ENCODE measurements at places on chromosomes 1 and 21.

DNA sequence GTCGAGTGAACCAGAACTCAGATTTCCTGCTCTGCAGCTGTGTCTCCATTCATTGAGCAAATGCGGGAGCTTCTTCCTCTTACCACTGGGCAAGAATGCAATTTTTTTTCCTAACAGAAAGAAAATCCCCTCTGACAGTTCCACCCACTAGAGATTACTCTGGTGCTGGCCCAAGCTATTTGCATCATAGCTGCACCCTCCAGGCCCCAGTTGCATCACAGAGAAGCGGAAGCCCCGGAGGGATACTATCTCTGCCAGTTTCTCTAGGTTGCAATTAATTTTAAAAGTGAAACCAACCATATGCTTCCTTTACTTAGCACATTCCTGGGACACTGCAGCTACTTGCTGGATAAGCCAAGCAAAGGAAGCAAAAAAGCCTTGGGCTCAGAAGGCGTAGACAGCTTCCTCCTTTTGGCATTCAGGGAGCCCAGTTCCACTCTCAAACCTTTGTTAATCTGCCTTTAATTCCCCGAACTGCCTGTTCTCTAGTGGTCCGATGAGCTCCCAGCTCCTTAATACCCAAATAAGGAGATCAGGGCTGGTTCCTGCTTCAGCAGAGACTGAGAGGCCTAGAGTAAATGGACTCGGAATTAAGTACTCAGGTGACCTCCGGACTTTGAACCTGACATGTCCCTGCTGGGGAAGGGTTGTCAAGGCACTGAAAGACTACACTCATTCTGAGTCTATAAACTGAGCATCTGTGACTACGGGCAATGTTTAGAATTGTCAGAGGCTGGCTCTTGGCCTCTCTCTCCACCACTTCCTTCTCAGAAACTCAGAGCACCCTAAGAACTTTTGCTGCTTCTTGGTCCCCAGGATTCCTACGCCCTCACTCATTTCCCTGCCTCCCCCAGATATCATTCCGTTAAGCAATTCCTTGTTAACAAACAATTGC is 72.5 kb upstream of the TNFSF18 start:
- DNase-seq = no peak

GRCh38 chr1:61496501-61496900 is 228.4 kb downstream of the TM2D1 start:
- DNase-seq = no peak

DNA sequence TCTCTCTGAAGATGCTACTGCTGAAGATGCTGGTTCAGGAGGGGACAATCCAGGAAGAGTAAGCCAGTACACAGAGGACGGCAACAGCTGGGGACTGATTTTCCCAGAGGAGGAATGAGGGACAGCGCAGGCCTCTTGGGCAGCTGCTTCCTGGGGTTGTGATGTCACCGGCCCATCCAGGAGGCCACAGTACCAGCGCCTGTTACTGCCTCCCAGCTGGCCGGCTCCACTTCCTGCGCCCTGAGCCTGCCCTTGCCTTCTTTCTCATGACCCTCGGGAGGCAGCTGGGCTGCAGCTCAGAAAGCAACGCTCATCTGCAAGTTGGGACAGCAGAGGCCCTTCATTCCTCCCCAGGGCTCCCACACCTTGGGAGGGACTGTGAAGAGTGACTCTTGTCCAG is 21.9 kb upstream of the ID3 start:
- DNase-seq = peak; percentile 77

DNA sequence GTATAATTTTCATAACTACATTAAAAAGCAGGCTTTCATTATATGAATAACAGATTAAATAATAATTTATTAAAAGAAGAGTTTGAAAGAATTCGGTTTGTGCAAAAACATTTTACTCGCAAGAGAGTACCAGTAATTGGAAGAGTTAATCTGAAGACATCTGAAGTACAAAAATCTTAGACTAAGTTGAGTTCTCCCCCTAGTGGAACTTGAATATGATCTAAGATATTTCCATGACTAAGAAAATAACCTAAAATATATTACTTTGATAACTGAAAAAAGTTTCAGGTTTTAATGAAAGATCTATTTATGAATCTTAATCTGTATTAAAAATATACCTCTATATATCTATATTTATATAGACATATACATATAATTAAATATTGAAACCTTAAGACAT is 112.5 kb upstream of the GFI1 start:
- DNase-seq = no peak

DNA sequence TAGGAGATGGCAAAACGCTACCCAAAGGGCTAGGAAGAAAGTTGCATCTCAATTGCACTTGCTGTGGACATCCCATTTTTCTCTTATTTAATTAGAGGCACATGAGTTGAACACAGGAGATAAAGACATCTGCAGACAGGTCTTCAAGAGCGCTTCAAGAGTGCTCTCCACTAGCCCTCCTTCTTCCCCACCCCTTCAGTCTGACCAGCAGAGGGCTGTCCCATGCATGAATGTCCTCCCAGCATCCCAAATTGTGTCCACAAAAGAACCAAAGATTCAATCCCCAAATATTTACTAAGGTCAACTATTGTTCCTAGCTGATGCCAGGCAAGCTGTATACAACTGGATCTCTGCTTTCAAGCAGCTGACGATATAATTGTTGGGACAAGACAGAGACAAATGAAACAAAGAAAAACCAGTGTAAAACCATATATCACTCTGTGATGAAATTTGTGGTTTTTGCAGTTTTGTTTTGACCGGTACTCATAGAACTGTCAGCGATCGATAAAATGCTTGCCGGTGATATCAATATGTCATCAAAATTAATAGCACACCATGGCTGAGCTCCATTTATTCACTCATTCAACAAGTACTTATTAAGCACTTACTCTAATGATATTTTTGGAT is 174.2 kb downstream of the TNR start:
- DNase-seq = no peak

DNA sequence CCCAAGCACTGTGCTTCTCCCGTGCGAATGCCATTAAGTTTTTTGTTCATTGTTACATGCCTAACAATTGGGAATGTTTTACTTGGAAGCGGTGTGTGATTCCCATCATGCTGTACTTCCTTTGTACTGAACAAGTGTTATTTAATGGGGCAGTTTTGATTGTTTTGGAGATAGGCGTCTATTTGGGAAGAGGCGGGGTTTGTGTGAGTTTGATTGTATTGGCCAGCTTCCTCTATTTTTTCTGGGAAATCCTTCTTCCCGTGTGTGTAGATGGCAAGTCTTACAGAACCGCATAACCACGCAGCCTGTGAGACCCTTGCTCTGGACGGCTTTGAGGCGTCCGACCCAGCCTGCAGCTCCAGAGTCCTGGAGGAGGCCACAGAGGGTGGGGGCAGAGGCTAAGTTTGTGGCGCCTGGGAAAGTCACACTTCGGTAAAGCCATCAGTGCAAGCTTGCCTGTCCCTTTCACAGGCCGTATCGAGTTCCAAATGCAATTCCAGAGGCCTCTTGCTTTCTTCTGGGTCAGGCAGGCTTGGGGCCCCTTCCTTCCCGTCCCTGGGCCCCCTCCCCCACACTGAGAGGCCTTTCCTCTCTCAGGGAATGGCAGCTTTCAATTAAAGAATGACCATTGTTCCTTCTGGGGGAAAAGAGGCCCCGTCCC is 210.3 kb downstream of the TOMM20 start:
- DNase-seq = no peak

DNA sequence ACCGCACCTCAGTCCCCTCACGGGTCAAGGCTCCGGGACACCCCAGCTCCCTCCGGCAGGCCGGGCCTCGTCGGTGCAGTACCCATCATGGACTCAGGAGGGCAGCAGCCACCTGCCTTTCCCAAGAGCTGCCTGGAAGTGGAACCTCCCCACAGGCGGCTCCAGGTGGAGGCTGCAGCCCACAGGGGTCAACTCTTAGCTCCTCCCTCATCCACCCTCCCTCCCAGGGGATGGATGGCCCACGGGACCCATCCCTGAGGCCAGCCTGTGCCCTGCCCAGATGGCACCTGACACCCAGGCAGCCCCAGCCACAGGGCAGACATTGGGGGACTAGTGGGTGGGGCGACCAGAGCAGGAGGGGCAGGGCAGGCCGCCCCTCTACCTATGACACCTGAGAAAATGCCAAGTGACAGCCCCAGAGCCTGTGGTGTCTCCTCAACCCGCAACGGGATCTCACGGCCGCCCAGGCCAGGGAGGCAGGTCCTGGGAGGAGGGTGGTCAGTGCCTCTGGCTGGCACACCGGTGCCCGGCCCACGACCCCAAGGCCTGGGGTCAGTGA is 1.2 kb upstream of the ARHGEF16 start:
- peak; percentile 90 for DNase-seq

DNA sequence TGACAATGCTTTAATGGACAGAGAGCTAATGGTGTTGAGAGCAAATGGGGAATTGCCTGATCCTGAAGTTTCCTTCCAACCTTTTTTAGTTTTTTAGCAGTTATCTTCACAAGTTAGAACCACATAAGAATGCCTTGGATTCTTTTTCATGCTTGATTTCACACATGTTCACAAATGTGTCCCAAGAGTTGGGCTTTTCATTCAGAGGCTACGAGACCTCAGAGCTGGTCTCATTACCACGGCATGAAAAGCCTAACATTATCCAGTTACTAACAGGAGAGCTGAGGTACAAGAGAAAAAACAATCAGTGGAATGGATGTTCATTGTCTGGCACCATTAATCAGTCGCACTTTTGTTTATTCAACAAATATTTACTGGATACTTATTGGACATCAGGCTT is 340.6 kb downstream of the ZNF326 start:
- no peak for DNase-seq

DNA sequence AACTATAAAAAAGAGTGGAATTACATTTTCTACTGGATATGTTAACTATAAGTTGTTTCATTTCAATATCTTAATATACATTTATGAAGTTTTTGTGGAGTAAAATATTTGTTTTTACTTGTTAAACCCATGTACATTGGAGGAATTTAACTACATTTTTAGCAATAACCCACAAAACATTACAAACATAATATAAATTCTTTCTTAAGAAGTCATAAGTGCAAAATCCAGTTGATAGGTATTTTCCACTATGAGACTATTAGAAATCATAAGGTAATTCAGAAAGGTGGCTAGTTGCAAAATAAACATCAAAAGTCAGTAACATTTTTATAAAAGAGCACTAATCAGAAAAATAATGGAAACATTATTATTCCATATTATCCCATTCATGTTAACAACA is 73.9 kb upstream of the RRP15 start:
- DNase-seq = no peak

- DNase-seq = no peak
These were observed 182.7 kb downstream of the KCNH1 start for GRCh38 chr1:210951279-210951678.

DNA sequence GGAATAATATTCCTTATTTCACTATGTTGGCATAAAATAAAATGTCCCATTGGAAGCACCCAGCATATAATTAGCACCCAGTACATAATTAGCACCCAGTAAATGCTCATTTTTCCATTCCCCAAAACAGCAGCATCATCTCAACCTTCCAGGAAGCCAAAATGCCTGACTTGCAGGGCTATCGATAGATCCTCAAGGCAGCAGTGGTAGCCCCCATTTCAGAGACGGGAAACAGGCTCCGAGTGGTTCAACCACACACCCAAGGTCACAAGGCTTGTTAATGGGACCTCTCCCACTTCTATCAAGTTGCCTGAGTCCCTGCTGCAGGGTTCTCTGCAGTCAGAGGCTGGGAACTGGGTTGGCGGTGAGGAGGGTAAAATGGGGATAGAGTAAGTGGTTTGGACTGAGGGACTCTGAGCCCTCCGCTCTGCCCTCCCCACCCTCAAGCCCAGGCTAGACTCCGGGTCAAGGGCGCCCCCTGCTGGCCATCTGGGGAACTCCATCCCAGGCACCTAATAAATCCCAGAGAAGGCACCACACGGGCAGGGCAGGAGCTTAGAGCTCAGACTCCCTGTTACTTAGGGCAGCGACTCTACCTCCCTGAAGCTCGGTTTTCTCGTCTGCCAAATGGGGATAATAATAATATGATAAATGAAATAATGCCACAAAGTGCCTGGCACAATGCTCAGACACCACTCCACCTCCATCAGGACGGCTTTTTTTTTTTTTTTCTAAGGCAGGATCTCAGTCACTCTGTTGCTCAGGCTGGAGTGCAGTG is 21.9 kb upstream of the LAPTM5 start:
- DNase-seq = peak; percentile 97

DNA sequence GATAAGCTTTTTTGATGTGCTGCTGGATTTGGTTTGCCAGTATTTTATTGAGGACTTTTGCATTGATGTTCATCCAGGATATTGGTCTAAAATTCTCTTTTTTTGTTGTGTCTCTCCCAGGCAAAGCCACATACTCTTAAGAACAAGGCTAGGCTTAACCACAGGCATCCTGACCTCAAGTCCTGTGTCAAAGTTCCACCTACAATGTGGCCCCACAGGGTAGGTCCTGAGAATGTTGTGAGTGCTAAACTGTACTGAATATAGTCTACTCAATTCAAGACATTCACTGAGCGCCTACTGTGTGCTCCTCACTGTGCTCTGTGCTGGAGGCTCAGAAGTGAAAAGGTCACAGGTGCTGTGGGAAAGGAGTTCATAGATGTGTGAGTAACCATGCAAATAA is 20.6 kb downstream of the DDAH1 start:
- no peak for DNase-seq

DNA sequence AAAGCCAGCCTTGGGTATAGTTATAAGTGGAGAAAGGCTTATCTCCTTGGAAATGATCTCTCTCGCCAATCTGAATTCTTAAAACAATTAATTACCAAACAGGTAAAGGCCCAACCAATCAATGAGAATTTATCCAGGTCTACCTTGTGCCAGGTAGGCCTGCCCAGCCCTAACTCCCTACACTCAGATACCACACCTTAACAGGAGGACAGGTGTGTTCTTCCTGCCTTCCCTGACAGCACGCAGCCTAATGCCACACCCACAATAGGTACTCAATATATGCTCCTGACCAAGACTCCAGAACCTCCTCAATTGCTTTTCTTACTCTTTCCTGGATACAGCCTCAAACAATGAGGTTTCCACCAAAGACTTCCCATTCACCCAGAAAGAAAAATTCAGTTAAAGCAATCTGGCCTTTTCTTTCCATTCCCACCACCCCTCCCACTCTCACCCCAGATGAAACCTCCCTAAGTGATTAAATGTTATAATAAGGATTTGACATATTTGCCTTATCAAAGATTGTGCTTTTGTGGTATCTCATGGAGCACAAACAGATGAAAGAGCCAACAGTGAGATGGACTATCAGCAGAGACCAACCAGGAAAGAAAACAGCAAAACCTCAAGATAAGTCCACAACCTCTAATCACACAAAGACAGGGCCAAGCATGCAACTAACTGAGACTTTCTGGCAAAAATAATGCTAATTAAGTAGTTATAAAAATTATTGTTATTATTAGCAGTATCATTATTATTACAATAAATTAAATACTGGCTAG is 25.6 kb downstream of the TRABD2B start:
- DNase-seq = no peak
